ENCODE measurements at places on chromosomes 7 and 10.

- DNase-seq = no peak
Observed at GRCh38 chr7:152511736-152512135, 75.9 kb upstream of the KMT2C start.

DNA sequence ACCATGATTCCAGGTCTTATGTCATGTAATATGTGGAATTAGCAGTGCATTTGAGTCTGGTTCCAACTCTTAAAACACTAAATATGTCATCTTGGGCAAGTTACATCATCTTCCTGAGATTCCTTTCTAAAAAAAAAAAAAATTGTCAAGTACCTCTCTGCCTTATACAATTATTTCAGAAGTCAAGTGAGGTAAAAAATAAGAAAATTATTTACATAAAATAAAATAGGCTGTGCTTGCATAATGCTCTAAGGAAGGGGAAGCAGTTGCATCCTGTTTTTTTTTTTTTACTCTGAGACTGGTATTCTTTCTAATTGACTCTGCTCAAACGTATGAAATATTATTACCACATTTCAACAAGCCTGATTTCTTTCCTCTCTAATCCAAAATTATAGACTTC lies 55.1 kb upstream of the SEMA3A start:
- no peak for DNase-seq

DNA sequence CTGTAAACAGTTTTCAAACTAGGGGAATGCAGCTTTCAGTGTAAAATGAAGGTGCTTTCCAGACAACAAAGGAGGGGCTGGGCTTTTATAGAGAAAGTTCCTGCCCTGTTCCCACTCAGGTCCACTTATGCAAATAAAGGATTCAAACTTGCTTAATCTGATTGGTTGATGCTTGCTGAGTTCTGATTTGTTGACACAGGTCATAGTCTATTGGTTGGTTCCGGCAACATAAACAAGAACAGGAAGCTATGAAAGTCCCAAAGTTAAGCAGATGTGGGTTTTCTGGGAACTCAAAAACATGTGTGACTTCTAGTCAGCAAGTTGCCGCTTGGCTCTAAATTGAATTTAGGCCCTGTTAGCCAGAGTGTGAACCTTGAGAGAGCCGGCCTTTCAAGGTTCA lies 194.2 kb upstream of the SVIL start:
- DNase-seq = no peak

GRCh38 chr7:83415840-83416239 lies 233.1 kb downstream of the SEMA3E start:
- no peak for DNase-seq

DNA sequence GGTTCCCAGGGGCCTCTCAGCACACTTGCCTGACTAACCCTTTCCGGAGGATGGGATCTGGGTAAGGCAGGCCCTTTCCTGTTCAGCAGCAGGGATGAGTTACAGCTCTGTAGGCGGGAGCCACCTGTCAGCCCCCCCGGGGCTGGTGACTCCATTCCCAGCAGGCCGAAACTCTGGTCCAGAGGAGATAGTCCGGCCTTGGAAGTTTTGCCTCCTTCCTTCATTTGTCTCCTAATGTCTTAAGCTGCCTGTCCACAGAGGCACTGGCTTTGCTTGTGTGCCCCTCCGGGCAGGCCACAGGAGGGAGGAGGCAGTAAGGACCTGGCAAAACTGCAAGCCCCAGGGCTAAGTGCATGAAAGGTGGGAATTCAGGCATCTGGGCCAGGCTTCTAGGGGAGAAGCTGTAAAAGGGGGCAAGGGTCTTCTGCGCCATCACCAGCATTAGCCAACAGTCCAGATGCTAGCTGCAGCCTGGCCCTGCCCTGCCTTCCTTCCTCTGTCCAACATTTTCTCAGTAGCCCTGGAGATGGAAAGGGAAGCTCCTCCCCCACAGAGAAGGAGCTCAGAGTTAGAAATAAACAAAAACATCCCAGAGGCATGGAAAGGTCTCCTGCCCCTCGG lies 1.2 kb downstream of the ADIRF start:
- DNase-seq = no peak

DNA sequence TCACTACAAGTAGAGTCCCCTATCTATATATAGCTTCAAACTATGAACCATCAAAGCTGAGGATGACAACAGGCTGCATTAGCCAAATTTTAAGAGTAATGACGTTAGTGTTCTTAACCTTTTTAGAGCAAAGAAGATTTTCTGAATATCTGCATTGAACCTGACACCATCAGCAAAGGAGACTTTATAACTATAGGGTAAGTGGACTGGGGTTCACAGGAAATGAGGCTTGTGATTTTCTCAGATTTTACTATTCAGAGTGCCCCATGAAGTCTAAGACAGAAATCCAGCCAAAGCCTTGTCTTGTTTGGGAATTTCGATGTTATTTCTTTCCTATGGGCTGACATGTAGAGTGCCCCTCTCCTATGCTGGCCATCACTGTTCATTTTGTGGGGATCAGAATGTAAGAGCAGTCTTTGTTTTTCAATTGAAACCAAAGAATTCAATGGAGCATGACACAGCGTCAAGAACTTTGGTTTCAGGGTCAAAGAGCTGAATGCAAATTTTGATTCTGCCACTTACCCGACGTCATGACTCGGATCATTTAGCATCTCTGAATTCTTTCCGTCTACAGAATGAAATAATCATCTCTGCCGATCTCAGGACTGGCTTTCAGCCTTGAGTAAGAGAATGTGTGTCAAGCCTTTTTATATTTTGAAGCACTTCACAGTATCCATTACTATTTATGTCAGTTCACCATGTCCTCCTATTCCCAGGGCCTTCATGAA lies 52.7 kb downstream of the DENND11 start:
- no peak for DNase-seq

DNA sequence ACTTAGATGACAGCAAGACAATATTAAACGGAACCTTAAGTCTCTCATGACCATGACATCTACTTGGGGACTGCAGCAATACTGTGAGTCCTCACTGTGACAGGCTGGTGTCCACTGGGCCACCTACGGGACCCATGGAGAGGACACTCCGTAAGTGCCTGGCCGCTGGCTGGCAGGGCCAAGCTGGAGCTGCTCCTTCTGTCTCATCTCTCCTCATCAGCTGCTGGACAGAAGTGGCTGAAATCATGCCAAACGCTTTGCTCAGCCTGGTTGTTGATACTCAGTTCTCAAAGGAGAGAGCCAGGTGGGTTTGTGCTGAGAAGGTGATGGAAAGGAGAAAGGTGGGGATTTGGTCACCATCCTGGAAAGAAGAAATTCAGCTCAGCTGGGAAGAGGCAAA lies 33.3 kb downstream of the AFAP1L2 start:
- DNase-seq = no peak

GRCh38 chr10:88986549-88987242 lies 3.9 kb upstream of the FAS start:
- DNase-seq = no peak

DNA sequence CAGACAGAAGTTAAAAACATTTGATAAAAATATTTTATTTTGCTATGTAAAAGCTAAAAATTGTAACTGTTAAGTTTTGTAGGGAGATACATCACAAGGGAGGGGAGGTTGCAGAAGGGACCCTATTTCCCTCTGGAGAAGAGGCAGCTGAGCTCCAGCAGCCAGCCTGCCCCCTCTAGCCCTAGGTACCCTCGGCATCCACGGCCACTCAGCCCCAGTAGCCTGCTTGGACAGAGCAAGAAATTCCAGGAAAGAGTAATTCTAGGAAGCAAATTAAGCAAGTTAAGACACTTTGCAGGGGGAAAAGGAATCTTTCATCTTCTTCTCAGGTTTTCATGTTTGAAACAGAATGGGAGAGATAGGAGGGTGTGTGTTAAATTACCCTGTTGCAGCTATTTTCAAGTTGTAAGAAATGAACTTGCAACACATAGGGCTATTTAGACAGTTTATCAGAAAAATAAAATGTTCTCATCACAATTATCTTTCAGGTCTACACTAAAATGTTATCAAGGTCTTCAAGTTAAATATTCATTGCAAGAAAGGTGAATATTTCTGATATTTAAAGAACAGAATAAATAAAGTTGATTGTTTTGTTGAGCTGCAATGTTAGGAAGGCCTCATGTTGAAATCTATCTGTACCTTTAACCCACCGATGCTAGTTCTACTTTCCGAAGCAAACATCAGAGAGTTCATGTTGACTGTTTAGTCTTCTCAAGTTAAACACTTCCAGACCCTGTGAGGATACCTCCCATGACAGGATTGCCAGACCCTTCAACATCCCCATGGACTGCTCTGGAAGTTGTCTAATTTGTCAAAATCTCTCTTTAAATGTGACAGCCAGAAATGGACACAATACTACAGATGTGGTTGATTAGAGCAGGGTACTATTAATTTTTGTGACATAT lies 5.5 kb downstream of the SGCE start:
- no peak for DNase-seq

- no peak for DNase-seq
Observed at GRCh38 chr10:114556236-114557122, 101.6 kb downstream of the ABLIM1 start.
